ENCODE measurements at places on chromosomes 4 and X.

GRCh38 chrX:101740642-101741041 is 81.0 kb upstream of the ARMCX2 start:
- no peak for DNase-seq

DNA sequence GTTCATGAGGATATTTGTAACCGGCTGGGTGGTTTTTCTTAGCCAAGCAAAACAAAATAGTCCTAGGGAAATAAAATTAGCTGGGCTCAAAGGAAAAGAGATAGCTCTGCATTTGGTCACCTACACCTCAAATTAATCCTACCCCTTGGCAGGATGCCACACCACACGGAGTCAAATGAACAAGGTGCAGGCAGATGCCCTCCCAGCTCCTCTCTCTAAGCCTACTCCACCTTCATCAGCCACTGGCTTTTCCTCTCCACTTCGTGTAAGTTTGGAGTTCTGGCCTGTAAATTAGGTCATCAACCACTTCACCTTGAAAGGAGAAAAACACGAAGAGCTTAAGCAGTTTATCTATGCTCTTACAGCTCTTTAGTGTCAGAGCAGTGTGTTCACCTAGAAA is 1.4 kb downstream of the DDIT4L start:
- no peak for DNase-seq

GRCh38 chr4:13514722-13515121 is 29.6 kb downstream of the NKX3-2 start:
- DNase-seq: no peak

- no peak for DNase-seq
Measured at GRCh38 chr4:17597517-17597916, 16.9 kb upstream of the MED28 start.

GRCh38 chr4:53602390-53602789 is 11.1 kb upstream of the LNX1 start:
- no peak for DNase-seq

GRCh38 chr4:8913858-8914460 is 42.3 kb upstream of the HMX1 start:
- DNase-seq: peak; percentile 22

GRCh38 chr4:13522282-13523104 is 21.8 kb downstream of the NKX3-2 start:
- DNase-seq: no peak

- no peak for DNase-seq
Measured at GRCh38 chr4:168398589-168398988, 80.0 kb upstream of the DDX60 start.

GRCh38 chr4:1614854-1615595 is 69.1 kb downstream of the FAM53A start:
- DNase-seq: no peak

GRCh38 chr4:183072176-183072575 is 26.9 kb upstream of the WWC2 start:
- no peak for DNase-seq

All from suprapubic skin (tissue), 4 donors.